ENCODE measurements at places on chromosomes 1 and 21.

DNA sequence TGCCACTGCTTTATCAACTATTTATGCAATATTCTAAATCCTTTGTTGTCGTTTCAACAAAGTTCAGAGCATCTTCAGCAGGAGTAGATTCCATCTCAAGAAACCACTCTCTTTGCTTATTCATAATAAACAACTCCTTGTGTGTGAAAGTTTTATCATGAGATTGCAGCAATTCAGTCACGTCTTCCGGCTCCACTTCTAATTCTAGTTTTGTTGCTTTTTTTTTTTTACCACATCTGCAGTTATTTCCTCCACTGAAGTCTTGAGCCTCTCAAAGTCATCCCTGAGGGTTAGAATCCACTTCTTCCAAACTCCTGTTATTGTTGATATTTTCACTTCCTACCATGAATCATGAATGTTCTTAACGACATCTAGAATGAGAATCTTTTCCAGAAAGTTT lies 14.8 kb upstream of the ETS2 start:
- DNase-seq: no peak

DNA sequence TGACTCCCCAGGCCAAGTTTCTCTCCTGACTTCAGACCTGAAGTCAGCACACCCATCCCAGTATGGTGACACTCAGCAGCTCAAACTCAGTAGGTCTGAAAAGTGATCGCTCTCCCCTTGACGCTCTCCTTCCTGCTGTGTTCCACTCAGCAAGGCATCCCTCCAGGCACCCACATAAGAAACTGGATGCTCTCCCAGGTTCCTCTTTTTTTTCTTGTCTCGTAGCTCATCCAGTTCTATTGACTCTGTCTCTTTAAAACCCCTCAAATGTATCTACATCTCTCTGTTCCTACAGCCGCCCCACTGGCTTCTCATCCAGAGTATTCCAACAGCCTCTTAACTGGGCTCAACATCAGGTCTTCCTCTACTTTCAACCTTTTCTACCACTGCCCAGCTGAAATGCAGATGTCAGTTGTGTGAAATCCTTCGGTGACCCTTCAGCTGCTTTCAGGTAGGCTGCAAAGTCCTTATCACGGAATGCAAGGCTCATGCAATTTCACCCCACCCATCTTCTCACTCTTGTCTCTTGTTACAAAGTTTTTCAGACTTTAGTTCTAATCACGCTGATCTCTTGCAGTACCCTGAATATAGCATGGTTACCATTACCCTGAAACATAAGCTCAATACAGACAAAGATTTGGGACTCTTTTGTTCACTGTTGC lies 286.2 kb upstream of the POU3F1 start:
- no peak for DNase-seq

- peak; percentile 0 for DNase-seq
These were observed 380.9 kb upstream of the PRMT6 start for GRCh38 chr1:106675558-106675957.

DNA sequence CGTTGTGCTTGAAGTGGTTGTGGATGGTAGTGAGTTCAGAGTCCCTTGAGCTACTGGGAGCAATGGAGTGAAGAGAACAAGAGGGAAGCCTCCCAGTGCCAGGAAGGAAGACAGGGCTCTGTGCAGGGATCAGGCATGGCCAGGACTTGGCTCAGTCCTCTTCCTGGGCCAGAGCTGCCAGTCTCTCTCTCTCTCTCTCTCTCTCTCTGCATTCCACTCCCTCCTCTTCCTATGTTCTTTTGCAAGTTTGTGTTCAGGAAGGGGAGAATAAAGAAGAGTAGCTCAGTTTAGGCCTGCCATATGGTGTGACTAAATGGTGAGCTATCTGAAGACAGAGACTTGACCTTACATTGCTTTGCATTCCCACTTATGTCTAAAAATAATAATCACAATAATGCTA lies 20.5 kb upstream of the RPTN start:
- DNase-seq: no peak

- DNase-seq: peak; percentile 45
These were observed 16.9 kb upstream of the MTF2 start for GRCh38 chr1:93061895-93062792.

DNA sequence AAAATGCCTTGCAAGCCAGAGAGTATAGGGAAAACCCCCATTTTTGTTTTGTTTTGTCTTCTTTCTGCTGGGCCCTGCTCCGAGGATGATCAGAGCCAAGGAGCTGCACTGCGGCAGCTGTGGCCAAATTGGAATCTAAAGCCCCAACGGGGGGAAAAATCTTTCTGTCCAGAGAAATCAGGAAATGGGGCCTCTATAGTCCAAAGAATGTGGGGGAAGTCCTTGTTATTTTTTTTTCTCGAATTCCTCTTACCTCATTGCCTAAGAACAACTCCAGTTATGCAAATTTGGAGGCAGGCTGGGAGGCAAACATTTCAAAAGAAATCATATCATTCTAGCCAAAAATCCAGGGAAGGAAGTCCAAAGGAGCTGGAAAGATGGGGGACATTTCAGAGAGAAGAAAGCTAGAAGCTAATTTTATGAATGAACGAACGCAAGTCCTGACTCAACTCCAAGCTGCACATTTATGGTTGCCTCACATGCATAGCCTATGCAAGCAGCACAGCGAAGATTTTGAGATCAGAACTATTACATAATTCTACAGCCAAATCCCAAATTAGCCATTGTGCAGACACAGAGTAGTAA lies 263.2 kb downstream of the KCTD3 start:
- peak; percentile 76 for DNase-seq

DNA sequence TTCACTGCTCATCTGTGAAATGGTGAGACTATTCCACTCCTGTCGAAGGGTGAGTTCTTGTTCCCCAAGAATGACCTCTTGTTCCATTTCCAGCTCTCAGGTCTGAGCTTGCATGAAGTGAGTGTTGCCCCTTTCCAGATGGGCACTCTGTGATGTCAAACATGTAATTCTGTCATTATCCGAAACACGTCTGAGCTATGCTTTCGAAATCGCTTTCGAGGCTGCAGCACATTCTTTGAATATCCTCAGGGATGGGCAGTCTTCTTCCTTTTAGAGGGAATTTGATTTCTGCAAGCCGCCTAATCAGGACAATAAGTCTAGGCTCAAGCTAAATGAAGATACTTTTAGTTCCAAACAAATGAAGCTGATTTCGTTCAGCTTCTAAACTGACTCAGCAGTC lies 15.1 kb downstream of the NFASC start:
- peak; percentile 63 for DNase-seq

DNA sequence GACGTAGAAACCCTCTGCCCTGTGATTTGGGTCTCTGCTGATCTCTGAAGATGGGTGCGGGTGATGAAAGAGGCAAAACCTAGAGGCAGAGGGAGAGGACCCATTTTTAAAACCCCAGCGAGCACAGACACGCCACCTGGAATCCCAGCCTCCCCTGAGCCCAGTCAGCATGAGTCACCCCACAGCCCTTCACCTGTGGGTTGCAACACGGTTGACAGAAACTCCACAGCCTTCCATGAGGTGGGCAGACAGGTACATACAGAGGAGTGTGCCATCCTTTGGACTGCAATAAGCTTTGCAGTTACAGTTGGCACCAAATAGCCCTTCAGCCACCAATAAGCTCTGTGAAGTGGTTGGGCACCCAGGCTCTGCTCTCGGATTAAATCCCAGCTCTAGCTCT lies 2.1 kb upstream of the GRHL3 start:
- DNase-seq: no peak

GRCh38 chr1:70202173-70202758 lies 3.1 kb downstream of the LRRC40 start:
- DNase-seq: no peak

GRCh38 chr1:1684031-1684681 lies 8.4 kb downstream of the SLC35E2B start:
- no peak for DNase-seq

DNA sequence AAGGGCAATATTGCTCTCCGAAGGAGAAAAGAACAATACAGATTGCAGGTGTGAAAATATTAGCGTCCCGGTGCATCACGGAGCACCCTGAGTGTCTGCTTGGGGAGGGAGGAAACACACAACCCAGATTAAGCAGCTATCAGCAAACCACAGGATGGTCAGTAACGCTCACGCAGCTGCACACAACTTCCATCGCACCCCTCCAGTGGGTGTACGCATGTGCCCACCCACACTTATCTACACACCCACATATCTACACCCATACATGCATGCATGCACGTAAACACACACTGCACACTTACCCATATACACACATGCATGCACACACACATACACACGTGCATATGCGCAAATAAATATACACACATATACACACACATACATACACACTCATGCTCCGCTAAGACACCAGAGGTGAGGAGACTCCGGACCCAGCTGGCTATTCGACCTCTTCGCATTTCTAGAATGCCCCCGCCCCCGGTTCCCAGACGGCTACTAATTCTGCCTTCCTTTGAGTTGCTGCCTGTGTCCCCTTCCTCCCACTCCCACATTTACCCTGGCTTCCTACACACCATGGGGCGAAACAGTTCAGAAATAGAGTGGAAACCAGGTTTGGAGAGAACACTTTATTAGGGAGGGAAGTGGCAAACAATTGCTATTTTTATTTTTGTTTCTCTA lies 26.2 kb downstream of the ITPKB start:
- DNase-seq: no peak

DNA sequence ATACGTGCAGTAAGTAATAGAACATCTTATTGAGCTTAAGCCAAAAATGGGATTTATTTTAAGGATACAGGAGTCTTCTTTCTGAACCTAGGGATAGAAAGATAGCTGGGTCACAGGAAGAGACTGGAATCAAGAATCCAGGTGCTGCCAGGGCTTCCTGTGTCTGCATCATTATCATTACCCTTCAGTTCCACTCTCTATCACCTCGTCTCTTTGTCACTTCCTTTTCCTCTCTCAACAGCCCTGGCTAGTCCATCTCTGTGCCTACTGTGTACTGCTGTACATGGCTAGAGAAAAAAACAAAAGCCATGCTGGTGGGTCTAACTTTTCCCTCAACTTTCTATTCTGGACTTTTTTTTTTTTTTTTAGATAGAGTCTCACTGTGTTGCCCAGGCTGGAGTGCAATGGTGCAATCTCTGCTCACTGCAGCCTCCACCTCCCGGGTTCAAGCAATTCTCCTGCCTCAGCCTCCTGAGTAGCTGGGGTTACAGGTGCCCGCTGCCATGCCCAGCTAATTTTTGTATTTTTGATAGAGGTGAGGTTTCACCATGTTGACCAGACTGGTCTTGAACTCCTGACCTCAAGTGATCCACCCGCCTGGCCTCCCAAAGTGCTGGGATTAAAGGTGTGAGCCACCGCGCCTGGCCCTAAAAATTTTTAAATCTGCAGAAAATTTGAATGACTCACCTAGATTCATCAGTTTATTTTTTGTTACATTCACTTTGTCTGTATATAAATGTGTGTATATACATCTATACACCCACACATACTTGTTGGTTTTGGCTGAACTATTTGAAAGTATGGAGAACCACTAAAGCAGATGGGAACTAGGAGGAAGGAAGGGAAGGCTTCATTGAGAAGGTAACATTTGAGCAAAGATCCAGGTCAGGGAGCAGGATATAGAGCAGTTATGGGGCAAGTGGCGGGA lies 31.9 kb downstream of the UBE4B start:
- DNase-seq: no peak

- DNase-seq: no peak
These were observed 20.2 kb downstream of the IPP start for GRCh38 chr1:45730075-45730779.

DNA sequence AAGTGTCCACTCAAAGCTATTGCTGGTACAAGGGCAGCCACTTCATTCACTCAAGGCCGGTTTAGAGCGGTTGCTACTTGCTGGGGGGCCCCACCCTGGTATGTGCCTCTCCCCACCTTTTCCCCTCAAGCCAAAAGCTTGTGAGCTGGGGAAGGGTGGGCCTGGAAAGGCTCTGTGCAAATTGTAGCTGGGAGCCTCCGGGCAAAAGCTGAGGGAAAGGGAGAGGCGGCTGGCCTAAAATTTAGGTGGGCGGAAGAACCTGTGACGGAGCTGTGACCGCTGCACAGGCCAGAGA lies 306 bp upstream of the SH3D21 start:
- no peak for DNase-seq

DNA sequence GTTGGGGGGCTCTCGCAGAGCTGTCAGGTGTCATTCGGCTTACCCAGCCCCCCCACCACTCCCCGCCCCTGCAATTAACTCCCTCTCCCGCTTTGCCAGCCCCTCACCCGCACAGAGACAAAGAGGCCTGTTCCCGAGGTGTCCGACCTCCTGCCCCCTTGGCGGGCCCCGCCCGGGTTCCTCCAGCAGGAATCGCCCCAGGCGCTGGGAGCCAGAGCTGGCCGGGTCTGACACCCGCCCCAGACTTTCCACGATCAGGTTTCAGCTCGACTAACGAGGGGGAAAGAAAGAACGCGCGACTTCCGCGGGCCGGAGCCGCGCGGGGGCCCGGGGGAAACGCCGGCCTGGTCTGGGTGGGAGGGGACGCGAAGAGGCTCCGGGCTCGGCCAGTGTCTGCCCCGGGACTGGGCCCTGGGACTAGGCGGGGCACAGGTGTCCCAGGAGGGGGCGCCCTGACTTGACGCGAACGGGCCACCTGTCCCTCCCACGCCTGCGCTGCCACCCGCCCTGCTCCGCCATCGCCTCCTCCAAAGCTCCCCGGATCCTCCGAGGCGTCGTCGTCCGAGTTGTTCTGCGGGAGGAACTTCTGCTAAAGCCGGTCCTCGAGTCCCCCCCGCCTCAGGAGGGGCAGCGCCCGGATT lies 36.4 kb upstream of the HHAT start:
- no peak for DNase-seq

DNA sequence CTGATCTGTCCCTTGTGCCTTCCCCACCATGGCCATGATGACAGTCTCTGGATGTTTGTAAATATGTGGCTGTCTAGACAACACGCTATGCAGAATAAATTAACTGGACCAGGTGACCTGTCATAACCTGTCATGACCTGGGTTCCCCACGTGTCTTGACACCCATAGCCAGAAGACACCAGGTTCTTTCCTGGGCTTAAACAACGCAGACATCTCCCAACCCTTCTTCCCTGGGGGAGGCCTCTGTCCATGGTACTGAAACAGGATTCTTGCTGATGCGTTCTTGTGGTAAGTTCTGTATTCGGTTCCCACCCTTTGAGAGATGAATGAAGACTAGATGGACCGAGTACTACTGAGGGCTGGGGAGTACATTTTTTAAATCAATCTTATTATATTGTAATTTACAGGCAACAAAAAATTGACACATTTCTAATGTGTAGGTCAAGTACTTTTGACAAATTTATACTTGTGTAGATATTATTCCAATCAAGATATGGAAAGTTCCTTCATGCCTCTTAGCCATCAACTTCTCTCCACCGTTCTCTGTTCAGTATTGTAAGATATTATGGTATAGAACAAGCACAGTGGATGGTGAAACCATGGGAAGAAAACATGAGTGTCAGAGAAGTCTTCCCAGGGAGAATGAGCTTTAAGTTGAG lies 738.8 kb downstream of the PTPRU start:
- DNase-seq: peak; percentile 53

- no peak for DNase-seq
These were observed 17.3 kb downstream of the ABCA4 start for GRCh38 chr1:94103608-94104007.

- no peak for DNase-seq
These were observed 1.7 kb downstream of the LIN28A start for GRCh38 chr1:26412180-26412840.

GRCh38 chr1:28412731-28413130 lies 43.2 kb downstream of the PHACTR4 start:
- no peak for DNase-seq

GRCh38 chr1:224563666-224564065 lies 52.5 kb upstream of the CNIH3 start:
- no peak for DNase-seq

- no peak for DNase-seq
These were observed 78.6 kb upstream of the SLFNL1 start for GRCh38 chr1:41100170-41100569.
